ENCODE measurements at places on chromosomes 5 and 9.

GRCh38 chr9:37899041-37899440 lies 4.9 kb downstream of the SLC25A51 start:
- DNase-seq, result no peak

DNA sequence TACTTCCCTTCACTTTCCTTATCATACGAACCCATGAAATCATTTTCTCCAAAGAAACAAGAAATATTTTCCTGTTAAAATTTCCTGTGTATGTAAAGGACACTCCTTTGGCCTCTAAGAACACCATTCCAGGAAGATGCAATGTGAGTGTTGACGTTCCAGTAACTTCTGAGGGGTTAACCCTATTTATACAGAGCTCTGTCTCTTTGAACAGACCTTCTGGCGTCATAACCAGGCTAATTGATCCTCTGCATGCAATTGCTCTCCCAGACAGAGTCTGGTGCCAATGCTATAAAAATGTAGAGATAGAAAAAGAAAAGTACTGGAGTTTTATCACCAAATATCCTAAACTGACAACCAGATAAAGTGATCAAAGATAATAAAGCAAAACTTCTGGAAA lies 218.5 kb downstream of the TLE1 start:
- DNase-seq, result no peak

- DNase-seq, result no peak
These were observed 16.3 kb downstream of the PDGFRB start for GRCh38 chr5:150139334-150139733.

GRCh38 chr9:38243993-38244392 lies 148.5 kb upstream of the ALDH1B1 start:
- no peak for DNase-seq

GRCh38 chr5:18334949-18335348 lies 700.7 kb downstream of the TAF11L14 start:
- no peak for DNase-seq

- no peak for DNase-seq
These were observed 140.2 kb downstream of the ALDH1A1 start for GRCh38 chr9:72812559-72813111.

GRCh38 chr5:133967124-133967523 lies 1.3 kb downstream of the C5orf15 start:
- DNase-seq, result no peak

- DNase-seq, result no peak
These were observed 9.3 kb upstream of the PFDN1 start for GRCh38 chr5:140312067-140312790.

- DNase-seq, result peak; percentile 42
These were observed at the start of gene NREP for GRCh38 chr5:111756581-111757354. Gene NREP, minus strand, starts transcription at chr5:111757194. Its CDS starts 1,422 bp downstream, at chr5:111755772.

- DNase-seq, result no peak
These were observed 156.5 kb downstream of the PJA2 start for GRCh38 chr5:109253262-109253661.

DNA sequence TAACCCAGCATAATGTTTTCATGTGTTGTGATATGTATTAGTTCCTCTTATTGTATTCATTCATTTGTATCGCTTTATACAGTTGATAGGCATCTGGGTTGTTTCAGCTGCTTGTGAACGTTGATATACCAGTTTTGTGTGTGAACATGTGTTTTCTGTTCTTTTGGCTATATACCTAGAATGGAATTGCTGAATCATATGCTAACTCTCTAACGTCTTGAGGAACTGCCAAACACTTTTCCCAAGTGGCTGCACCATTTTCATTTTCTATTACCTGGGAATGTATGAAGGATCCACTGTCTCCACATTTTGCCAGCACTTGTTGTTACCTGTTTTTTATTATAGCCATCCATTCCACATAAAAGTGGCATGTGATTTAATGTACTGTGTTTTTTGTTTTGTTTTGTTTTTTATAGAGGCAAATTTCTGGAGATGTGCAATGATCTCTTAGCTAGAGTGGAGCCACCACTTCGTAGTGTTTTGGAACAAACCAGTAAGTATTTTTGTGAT lies 34.6 kb downstream of the HSPA4 start:
- DNase-seq, result no peak

DNA sequence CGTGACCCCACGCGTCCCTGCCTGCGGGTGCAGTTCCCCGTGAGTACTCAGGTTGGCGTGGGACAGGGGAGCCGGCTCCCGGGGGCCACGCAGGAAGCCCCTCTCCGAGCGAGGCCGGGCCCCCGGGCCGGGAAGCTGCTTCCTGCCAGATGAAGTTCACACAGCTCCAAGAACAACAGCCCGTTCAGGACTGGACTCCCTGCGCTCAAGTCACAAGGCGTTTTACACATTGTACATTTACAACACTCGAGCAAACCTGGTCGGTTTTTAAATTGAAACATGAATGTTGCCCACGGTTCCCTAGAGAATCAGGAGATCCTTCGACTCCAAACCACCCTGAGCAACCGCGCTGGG lies 22.4 kb downstream of the SLC9A3 start:
- DNase-seq, result no peak

DNA sequence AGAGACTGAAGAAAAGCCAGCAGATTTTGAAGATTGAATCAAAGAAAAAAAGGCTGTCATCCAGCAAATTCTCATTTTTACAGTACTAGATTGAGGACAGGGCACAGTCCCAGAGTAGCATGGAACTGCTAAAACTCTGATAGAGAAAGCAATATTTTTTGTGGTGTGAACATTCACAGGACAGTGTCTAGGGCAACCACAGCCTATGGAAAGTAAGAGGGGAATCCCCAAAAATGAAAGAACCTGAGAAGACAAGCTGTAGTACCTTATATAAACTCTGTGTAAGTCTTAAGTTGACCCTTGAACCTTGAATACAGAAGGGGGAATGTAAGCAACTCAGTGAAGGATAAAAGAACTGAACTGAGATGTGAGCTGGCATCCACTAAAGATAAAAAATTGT lies 540.3 kb downstream of the HINT1 start:
- DNase-seq, result no peak

- DNase-seq, result no peak
These were observed 180.6 kb downstream of the SNCAIP start for GRCh38 chr5:122492675-122493074.

DNA sequence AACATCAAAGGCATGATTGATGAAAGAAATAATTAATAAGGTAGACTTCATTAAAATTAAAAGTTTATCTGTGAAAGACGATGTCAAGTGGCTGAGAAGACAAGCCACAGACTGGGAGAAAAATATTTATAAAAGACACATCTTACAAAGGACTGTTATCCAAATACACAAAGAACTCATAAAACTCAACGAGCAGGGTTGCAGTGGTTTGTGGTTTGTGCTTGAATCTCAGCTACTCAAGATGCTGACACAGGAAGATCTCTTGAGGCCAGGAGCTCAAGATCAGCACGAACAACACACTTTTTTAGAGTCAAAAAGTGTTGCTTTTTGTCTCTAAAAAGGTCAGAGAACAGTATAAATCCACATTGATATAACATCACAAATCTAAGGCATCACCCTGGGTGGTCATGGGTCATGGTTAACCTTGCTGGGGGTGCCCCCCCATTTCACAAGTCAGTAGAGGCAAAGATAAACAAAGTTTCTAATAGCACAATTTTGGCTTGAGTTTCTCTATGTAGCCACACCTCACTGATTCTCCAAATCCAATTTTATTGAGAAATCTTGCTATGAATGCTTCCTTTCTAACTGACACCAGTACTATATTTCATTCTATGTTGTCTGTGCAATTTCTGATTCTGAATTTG lies 342.9 kb upstream of the RPS23 start:
- no peak for DNase-seq

DNA sequence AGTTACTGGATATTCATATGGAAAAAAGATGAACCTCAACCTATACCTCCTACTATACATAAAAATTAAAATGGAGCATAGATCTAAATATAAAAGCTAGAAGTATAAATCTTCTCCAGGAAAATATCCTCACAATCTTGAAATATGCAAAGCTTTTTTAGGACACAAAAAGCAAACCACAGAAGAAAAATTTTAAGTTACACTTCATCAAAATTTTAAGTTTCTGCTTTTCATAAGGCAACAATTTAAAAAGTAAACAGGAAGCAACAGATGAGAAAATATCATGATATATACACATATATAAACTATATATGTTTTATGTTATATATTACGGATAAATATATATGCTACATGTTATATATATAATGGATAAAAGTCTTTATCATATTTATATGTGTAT lies 157.5 kb downstream of the ADAMTS6 start:
- DNase-seq, result no peak

GRCh38 chr5:92019376-92019990 lies 636.4 kb upstream of the ARRDC3 start:
- no peak for DNase-seq

DNA sequence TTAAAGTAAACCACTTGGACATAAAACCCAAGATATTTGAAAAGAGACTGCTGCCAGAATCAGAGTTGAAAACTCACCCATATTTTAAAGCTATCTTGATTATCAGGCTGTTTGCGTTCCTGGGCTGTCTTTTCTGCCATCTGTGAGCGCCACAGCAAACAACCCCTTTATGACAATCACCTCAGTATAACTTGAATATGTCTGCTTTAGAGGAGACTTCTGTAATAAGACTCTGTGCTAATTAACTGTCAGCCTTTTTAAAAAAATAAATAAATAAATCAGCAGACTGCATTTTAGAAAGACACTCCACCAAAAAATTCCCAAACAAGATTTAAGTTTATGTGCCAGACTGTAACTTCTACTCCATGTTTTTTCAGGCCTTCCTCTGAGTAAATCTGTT lies 375.7 kb upstream of the CCNH start:
- no peak for DNase-seq

- no peak for DNase-seq
These were observed 198.8 kb downstream of the PRELID2 start for GRCh38 chr5:145636371-145636770.

- no peak for DNase-seq
These were observed 545.8 kb upstream of the ARRDC3 start for GRCh38 chr5:91928754-91929521.

DNA sequence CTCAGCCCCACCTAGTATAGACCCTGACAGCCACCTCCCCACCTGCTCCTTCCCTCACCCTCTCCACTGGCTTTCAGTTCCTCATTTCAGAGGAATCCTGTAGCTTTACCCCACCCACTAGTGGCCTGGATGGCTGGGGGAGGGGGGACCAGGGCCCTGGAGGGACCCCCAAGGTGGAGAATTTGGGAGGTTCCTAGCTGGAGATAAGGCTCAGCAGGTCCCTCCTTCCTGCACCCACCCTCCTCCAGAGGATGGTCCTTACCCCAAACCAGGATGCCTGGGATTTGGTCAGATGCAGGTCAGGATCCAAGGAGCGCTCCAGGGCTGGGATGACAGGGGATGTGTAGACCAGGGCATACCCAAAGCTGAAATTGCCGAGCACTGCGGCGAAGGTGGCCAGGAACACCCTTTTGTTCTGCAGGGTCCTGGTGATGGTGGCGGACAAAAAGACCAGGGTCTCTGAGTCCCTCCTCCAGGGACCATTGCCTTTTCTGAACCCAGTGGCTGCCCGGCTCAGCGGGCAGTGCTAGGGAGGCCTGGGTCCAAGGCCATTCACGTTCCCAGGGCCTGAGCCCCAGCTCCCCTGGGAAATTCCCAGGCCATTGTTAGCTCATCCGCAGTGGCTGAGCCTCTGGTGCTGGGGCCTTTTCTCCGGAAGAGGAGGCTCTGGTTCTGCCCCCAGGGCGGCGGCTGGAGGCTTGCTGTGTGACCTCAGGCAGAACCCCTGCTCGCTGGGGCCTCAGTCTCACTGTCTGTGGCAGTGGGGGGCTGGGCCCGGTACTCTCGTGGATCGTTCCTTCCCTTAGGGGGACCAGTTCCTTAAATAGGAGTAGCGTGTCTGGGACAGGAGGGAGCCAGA lies 678 bp downstream of the SLC2A6 start:
- no peak for DNase-seq

DNA sequence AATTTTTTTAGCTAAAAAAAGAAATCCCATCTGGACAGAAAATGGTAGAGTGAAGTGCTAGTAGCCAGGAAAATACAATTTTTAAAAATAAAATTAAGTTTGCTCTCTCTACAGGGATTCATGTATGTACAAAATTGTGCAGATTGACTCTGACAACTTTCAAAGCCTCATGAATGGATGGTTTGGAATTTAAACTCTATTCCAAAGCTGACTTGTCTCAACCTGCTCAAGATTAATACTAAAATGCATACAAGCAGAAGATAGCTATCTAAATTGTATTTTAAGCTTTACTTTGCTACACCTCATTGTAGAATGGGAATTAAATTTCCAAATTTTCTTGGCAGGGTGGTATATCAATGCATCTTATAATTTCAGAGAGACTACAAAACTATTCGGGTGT lies 257.6 kb downstream of the RFX3 start:
- DNase-seq, result no peak

DNA sequence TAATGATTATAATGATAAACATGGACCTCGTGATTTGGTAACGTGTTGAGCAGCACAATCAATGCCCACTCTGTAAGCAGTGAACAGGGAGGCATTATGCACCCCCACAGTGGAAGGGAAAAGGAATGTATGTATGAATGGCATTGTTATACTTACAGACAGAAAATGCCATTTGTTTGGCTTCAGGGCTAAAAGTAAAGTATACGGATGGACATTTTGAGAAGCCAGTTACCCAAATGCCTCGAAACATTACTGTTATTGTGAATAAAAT lies 260.2 kb upstream of the PPP1R2B start:
- DNase-seq, result no peak

DNA sequence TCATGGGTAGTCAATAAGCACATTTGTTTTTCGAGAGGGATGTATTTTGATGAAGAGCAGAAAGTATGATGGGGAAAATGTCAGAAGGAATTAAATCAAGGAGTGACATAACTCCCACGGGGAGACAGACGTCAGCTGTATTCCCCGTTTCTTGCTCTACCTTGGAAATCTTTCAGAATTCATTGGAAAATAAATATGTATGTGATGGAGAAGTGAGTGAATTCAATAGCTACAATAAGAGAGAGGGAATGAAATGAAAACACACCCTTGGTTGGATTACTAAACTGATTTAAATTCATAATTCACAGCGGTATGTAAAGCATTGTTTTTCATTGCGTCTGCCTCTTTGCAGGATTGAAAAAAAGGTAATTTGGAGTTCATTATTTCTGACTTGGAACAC lies 209.7 kb upstream of the KLF4 start:
- DNase-seq, result no peak

DNA sequence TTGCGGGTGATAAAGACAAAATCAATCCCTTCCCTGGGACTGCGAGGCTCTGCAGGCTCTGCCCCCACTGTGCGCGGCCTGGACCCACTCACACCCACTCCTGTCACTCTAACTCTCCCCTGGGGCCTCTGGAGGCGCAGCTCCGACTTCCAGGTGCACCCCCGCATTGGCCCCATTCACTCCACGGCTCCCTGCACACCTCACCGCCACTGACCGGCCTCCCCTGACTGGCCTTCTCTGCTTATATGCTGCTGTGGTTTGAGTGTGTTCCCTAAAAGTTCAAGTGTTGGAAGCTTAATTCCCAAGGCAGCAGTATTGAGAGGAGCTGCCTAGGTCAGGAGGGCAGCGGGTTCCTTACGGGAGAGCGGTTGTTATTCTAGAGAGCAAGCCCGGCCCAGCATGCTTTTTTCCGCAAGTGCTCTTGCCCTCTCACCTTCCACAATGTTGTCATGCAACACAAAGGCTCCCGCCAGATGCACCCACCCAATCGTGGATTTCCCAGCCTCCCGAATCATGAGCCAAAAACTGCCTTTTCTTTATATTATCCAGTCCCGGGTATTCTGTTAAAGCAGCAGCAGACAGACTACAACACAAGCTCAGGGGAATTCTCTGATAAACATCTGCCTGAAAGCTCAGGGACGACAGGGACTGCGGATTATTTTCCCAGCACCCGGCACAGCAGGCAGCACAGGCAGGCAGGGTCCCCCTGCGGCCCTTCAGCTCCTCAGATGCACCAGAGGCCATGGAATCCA lies 73.5 kb upstream of the LRRTM2 start:
- DNase-seq, result no peak

GRCh38 chr5:178145965-178146820 lies 7.5 kb downstream of the NHP2 start:
- peak; percentile 79 for DNase-seq
